ENCODE measurements at places on chromosomes 7 and 10. TPM values are rescaled to one million over a fixed set of nuclear protein-coding genes. Genes with fewer than 3 reads are reported as not detected.

The PNLIPRP1 gene
- total RNA-seq, result not detected

The MYL7 gene
- 12.5 TPM for total RNA-seq

The PALD1 gene
- 5.6 TPM for total RNA-seq

DNA sequence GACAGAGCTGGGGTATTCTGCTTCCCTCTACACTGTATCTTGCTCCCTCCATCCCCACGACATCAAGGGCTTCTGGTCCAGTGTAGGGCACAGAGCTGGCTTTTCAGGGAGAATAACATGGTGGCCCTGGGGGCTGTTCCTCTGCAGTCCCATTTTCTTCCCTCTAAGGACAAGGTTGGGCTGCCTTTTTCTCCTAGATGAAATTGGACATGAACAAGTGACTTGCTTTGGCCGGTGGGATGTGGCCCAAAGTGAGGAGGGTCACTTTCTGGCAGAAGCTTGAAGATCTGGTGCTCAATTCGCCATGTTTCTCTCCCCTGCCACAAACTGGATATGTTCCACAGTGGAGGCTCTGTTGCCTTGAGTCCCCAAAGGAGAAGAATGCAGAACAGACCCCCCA is 235.7 kb downstream of the EMX2 start:
- H3K4me3 ChIP-seq, result no peak overlapping the region
- H3K27ac ChIP-seq, result no peak overlapping the region
- no peak for DNase-seq
- H3K27me3 ChIP-seq, result peaks cover 34% of the 10 kb centered on the region
- peaks cover 6% of the 10 kb centered on the region for H3K4me1 ChIP-seq

DNA sequence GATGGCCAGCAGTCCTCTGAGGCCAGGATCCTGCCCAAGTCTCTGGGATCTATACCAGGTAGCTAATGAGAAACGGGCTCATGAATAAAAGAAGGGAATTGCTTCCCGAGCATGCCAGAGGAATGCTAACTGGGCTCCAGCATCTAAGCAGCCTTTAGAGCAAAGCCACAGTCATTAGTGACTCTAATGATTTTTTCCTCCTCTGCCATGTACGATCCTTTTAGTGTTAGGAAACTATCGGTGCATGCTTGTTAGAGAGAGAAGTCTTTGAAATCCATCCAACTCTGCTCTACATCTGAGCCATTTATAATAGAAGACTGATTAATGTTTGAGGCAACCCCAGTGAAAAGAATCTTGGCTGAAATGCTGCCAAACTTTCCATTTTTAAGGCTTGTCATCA is 124.9 kb upstream of the TCERG1L start:
- H3K4me1 ChIP-seq, result peaks cover 17% of the 10 kb centered on the region
- no peak overlapping the region for H3K4me3 ChIP-seq
- DNase-seq, result no peak
- H3K27me3 ChIP-seq, result peaks cover 85% of the 10 kb centered on the region
- peak overlapping the region; percentile 3 for H3K27ac ChIP-seq

DNA sequence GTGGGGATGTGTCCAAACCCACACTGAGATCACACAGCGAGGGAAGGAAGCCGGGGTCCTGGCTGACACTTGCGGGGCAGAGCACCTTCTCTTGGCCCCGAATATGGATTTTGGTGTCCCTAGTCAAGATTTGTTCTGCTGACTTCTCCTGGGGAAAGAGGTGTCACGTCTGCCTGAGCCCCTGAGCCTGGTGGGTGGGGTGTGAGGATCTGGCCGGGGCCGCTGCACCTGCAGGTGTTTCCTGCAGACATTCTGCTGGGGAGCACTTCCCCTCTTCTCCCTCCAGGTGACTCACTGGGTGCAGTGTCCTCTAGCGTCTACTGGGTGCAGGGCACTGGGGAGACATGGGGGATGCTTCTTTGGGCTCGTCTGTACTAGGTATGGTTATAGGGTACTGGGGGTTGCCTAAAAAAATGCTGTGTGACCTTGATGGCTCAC is 99.2 kb downstream of the GRK5 start:
- H3K36me3 ChIP-seq, result no peaks in the 10 kb centered on the region
- DNase-seq, result no peak
- no peak overlapping the region for H3K4me3 ChIP-seq
- peaks cover 15% of the 10 kb centered on the region for H3K4me1 ChIP-seq

DNA sequence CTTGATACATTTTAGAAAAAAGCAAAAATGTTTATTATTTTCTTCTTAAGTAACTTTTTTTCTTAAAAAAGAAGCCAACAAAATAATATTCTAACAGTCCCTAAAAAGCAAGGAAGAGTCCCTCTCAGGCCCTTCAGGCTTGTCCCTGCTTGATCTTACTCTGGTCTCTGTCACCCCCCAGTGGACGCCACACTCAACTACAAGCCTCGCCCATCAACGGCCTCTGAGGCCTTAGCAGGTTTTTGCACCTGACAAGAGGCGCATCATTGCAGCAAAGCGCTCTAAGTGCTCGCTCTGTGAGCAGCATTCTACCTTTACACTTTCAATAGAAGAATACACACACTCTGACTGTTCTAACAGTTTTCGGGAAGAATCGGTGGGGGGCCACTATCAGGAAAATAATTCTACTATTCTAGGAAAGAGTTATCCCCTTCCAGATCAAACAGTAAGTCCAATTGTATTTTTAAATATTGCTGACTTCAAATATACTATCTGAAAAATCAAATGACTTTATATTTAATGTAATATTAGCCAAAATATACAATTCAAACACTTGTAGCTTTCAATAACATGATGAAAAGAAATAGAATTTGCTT is 139.2 kb downstream of the USP6NL start:
- DNase-seq, result no peak
- H3K4me3 ChIP-seq, result no peak overlapping the region
- H3K4me1 ChIP-seq, result peaks cover 10% of the 10 kb centered on the region
- H3K27me3 ChIP-seq, result no peaks in the 10 kb centered on the region
- H3K27ac ChIP-seq, result no peak overlapping the region
- peaks cover 9% of the 10 kb centered on the region for H3K36me3 ChIP-seq

GRCh38 chr7:1249731-1250130 is 17.1 kb downstream of the UNCX start:
- DNase-seq, result no peak
- H3K36me3 ChIP-seq, result no peaks in the 10 kb centered on the region
- peaks cover 87% of the 10 kb centered on the region for H3K27me3 ChIP-seq

GRCh38 chr7:91326516-91327199 is 62.4 kb downstream of the FZD1 start:
- H3K36me3 ChIP-seq, result no peaks in the 10 kb centered on the region
- H3K4me3 ChIP-seq, result no peak overlapping the region
- DNase-seq, result no peak
- peaks cover 34% of the 10 kb centered on the region for H3K4me1 ChIP-seq

- DNase-seq, result no peak
- H3K27ac ChIP-seq, result no peak overlapping the region
- H3K4me3 ChIP-seq, result no peak overlapping the region
- no peaks in the 10 kb centered on the region for H3K36me3 ChIP-seq
- H3K27me3 ChIP-seq, result peaks cover 18% of the 10 kb centered on the region
Observed at GRCh38 chr10:120282421-120282820, 174.6 kb upstream of the PLPP4 start.
